ENCODE measurements at places on chromosomes 12 and 14.

- peak; percentile 71 for DNase-seq
Observed at GRCh38 chr14:56659964-56660551, 80.5 kb downstream of the TMEM260 start.

- no peak for DNase-seq
Observed at GRCh38 chr14:104953097-104953496, 25.1 kb downstream of the AHNAK2 start.

GRCh38 chr12:123934829-123935228 is 37.8 kb downstream of the CCDC92 start:
- peak; percentile 37 for DNase-seq

- DNase-seq = no peak
Observed at GRCh38 chr12:105933671-105934665, 204.8 kb downstream of the NUAK1 start.

DNA sequence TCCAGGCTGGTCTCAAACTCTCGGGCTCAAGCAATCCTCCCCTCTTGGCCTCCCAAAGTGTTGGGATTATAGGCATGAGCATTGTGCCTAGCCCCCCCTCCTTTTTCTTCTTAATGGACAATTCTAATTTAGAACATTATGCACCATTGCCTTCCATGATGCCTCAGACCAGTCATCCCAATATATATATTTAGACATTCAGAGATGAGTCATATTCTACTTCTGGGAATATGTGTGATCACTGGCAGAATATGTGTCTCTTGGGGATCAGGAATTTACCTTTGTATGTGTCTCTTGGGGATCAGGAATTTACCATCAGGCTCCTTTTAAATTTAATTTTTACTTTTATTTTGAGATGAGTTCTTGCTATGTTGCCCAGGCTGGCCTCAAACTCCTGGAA is 7.5 kb upstream of the CCDC177 start:
- no peak for DNase-seq

GRCh38 chr12:119649202-119649808 is 18.6 kb upstream of the PRKAB1 start:
- DNase-seq = peak; percentile 51

GRCh38 chr12:39123580-39124253 is 218.3 kb upstream of the CPNE8 start:
- no peak for DNase-seq

GRCh38 chr12:32419520-32419960 is 20.2 kb downstream of the FGD4 start:
- peak; percentile 15 for DNase-seq

- no peak for DNase-seq
Observed at GRCh38 chr12:124227951-124228711, 66.8 kb upstream of the RFLNA start.
